WERI-Rb-1 (cell line): ENCODE measurements at places on chromosomes 3 and 15.

DNA sequence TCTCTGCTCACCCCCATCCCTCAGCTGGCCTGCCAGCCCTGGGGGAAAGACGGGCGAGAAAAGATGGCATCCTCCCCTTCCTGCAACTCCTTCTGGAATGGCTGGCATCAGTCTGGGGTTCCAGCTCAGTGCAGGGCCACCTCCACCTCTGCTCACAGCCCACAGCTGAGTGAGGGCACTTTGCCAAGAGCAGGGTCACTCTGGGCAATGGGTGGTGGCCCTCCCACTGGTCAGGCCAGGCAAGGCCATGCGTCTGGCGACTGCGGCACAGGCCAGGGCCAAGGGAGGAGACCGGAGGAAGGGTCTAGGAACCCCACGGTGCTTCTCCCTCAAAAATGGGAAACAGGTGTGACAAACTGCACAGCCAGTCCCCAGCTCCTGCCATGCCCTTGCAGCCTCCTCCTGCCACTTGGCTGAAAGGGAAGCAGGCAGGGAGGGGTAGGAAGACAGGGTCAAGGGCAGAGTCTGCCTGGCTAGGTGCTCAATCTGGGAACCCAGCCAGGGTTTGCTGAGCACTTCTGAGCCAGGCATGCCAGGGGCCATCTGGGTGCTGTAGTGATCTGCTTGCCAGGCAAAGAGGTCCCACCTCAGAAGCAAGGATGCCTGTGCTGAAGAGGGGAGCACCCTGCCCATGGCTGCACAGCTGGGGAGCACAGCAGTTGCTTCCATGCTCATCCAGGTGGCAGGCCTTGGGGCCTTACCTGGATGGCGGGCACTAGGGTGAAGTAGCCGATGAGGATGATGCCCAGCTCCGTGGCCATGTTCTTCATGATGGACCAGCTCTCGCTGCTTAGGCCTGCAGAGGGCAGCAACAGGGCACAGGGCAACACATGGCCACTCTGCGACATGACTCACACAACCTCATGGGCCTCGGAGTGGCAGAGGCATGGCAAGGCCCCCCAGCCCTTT lies 41.2 kb downstream of the PTPN23 start:
- no peak for DNase-seq

- DNase-seq, result peak; percentile 19
Observed at GRCh38 chr3:156150434-156151066, 30.2 kb downstream of the KCNAB1 start.

GRCh38 chr15:69725957-69726356 lies 273.3 kb downstream of the RPLP1 start:
- DNase-seq, result no peak

- no peak for DNase-seq
Observed at GRCh38 chr15:58086491-58086890, 21.0 kb upstream of the ALDH1A2 start.

- no peak for DNase-seq
Observed at GRCh38 chr15:54550954-54551353, 572.7 kb downstream of the UNC13C start.

GRCh38 chr15:40836020-40836419 lies 7.5 kb upstream of the PPP1R14D start:
- no peak for DNase-seq

- DNase-seq, result no peak
Observed at GRCh38 chr15:96330064-96330449, 443 bp upstream of the NR2F2 start.

DNA sequence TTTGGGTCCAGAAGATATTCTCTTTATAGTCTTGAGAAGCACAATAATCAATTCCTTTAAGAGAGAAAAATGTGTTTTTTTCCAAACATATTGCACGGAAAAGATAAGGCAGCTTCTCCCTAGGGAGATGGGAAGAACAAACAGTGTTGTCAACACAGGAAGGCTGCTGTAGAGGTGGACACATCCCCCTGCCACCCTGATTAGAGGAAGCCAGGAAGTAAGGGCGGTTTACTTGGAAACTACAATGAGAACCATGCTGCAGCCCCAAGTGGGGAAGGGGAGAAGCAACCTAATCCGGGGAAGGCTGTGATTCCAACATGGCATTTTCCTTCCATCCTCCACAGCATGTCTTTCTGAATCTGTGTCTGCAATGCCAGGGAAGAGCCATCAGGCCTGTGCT lies 256.9 kb upstream of the TGFBR2 start:
- DNase-seq, result no peak

- no peak for DNase-seq
Observed at GRCh38 chr3:162400697-162401096, 904.1 kb downstream of the OTOL1 start.

DNA sequence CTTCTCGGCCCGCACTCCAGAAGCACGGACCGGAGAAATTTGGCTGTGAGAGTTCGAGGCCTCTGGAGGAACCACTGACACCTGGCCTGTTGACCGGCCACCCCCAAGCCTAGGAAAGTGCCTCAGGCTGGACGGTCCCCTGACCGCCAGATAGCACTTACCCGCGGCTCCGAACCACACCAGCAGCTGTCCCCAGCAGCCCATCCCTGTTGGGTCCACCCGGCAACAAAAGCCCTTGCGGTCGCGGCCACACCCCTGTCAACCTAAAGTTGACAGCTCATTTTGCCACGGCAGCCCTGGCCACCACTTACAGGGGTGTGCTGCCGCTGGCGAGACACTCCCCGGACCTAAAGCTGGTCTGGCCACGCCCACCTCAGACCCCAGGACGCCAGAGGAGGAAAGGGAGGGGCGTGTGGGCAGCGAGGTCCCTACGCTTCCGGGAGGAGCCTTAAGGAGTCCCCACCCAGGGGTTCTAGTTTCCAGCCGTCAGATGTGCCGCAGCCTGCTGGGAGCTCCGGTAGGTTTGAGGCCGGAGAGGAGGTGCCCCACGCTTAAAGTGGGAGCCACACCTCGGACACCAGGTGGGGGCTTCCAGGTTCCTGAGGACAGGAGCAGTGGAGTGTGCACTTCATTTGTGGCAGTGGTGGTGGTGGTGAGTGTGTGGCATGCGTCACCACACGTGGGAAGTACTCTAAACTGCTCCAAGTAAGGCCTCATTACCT lies at the start of gene LTK:
Gene LTK (minus strand): TSS at position 322 of the 722 bp plus-strand sequence. CDS start 118 bp downstream, at position 204.
- DNase-seq, result peak; percentile 91

GRCh38 chr3:100972867-100973266 lies 20.4 kb downstream of the ABI3BP start:
- DNase-seq, result no peak

GRCh38 chr15:96515371-96515770 lies 184.9 kb downstream of the NR2F2 start:
- no peak for DNase-seq

- no peak for DNase-seq
Observed at GRCh38 chr3:47339951-47340350, 40.9 kb upstream of the PTPN23 start.

GRCh38 chr15:73019154-73019553 lies 33.1 kb upstream of the NEO1 start:
- DNase-seq, result no peak

DNA sequence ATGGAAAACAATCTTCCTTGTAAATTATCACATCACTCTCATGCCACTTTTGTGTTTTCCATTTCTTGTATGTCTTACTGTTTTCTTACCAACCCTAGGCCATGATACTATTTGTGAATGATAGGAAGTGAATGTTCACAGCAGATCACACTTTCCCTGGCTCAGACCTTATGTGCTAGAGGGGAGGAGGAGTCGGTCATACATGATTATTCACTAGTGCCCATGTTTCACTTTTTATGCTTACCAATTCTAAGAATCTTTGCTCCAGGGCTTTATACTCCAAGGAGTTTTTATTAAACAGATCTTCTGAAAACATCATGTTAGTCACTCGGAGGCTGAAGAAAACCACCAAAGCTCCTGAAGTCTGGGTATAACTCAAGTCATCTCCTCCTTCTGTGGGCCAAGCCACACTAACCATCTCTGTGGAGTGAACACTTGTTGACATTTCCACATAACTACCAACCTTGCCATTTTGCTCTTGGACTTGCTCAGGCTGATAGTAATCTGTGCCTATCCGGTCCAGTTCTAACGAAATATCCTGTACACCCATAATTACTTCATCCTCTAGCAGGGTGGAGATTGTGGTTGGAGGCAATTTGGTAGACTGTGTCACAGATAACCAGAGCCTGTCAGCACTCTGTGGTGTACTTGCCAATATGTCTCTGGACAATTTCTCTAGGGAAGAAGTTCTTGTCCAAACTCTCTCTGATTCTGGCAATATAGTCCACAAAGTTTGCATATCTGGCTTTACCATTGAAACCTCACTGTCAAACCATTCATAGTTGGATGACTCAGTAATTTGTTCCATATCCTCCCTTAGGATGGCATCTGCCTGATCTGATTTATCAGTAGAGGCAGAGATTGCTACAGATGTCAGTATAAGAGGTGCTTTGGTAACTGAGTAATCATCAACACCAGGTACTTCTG lies 76.8 kb downstream of the IMPG2 start:
- DNase-seq, result no peak
